Left cardiac atrium (tissue), 4 donors: ENCODE measurements at places on chromosomes 16 and 17. TPM values are rescaled to one million over a fixed set of nuclear protein-coding genes. Genes with fewer than 3 reads are reported as not detected.

- DNase-seq = no peak
These were observed 45.2 kb downstream of the CMTM3 start for GRCh38 chr16:66649636-66650205.

DNA sequence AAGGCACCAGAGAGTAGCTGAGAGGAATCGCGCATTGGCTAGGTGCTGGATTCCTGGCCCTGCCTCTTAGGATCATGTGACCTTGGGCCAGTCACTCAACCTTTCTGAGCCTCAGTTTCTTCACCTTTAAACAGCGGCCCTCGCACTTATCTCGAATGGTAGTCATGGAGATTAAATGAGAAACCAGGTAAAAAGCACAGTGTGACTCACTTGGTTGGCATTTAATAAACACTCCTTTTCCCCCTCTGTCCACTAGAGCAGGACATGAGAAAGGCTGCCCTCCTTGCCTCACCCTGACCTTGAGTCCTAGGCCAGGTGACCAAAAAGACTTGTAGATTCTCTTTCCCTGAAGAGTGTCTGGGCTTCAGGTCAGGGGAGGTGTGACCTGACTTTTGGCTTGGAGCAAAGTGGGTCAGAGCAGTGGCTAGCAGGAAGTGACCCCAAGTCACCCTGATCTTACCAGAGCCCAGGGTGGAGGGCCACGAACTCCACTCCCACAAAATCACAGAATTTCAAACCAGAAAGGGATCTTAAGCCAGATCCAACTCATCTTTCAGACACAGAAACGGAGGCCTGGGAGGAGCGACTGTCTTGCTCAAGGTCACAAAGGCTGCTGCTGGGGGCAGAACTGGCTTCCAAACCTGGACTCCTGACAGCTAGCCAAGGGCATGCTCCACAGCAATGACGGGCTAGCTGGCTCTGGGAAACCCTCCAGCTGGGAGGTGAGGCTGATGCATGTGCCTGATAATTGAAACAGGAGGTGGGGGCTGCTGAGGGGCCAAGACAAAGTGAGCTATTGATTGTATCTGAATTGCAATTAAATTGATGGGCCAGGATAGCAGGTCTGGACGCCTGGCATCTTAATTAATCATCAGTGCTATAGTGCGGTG lies 65.2 kb downstream of the PIPOX start:
- no peak for DNase-seq

DNA sequence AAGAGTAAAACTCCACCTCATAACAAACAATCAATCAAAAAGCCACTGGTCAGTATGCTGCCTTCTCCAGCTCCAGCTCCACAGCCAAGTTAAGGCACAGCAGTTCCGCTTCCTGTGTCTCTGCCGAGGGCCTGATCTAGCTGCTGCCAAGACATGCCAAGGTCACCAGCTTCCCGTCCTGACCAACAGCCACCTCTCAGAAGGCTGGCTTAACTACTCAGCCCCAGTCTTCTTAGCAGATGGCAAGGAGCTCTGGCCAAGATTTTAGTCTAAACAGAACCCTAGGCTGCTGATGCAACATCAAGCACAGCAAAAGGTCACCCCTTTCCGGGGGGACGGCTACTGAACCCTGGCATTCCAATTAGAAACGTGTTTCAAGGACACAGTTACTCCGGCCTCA lies 17.7 kb upstream of the MNT start:
- no peak for DNase-seq

Gene CD7
- total RNA-seq = 0.60 TPM
